ENCODE measurements at places on chromosomes 4 and X.

DNA sequence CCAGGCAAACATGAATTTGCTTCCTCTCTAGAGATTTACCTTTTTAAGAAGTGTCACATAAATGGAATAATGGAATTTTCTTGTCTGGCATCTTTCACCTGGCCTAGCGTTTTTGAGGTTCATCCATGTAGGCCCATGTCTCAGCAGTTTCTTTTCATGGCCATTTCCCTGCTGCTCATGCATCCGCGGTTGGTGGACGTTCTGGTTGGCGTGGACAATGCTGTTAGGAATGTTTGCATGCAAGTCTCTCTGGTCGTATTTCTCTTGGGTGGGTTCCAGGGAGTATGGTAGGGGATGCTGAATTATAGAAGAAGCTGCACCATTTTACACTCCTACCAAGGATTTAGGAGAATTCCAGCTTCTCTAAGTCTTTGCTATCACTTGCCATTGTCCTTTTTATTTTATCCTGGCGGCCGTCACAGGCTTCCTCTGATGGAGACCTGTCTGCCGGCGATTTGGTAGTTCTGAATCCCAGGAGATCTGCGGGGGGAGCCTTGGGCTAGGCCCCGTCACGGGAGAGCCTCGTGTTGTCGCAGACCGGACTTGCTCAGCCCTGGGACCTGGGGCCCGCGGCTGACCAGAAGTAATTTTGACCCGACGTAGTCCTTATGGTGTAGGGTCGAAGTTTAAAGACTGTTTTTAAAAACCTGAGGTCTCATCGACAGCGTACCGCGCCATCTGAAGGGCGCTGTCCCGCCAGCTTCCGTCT lies 56.9 kb upstream of the TADA2B start:
- no peak for DNase-seq

GRCh38 chrX:67673741-67674274 lies 130.0 kb downstream of the AR start:
- no peak for DNase-seq

GRCh38 chr4:172750910-172751309 lies 417.7 kb upstream of the GALNT7 start:
- no peak for DNase-seq

GRCh38 chr4:5374592-5374991 lies 323.3 kb downstream of the STK32B start:
- no peak for DNase-seq

DNA sequence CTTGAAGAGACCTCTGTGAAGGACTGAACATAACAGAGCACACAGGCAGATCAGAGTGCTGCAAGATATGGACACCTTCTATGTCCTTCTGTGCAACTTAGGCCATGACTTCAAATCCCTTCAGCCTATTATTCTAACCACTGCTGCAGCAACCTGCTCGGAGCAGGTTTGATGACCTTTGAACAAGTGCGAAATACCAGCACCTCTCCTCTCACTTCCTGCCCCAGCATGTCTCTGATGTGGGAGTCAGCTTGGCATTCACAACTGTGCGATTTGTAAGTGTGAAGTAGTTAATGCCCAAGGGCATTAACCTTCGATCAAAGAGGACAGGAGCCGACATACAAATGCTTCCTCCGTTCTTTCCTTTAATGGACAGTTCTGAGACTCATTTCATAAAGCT lies 1.6 kb upstream of the EXOC1 start:
- no peak for DNase-seq

- no peak for DNase-seq
These were observed 195.7 kb upstream of the CASK start for GRCh38 chrX:42119076-42119475.

DNA sequence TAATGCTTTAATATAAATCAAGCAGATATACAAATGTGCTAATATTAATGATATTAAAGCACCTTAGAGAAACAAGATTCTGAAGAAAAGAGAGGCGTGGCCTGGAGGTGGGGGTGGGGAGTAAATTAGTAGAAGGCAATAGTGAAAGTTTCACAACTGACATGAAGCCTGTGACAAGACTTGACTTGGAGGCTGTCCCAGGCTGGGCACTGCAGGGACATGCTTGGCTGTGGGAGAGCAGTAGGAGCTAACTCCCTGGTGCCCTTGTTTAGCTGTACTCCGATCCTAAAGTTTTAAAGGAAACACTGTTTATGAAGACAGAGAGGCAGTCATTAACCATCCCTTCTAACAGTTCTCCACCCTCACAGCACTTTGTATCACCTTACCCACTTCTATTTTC lies 239.0 kb upstream of the MAB21L2 start:
- no peak for DNase-seq

GRCh38 chrX:307261-308111 lies 11.1 kb downstream of the GTPBP6 start:
- DNase-seq: no peak

All from osteocyte (in vitro differentiated cells).